ENCODE measurements at places on chromosomes 7 and 10.

DNA sequence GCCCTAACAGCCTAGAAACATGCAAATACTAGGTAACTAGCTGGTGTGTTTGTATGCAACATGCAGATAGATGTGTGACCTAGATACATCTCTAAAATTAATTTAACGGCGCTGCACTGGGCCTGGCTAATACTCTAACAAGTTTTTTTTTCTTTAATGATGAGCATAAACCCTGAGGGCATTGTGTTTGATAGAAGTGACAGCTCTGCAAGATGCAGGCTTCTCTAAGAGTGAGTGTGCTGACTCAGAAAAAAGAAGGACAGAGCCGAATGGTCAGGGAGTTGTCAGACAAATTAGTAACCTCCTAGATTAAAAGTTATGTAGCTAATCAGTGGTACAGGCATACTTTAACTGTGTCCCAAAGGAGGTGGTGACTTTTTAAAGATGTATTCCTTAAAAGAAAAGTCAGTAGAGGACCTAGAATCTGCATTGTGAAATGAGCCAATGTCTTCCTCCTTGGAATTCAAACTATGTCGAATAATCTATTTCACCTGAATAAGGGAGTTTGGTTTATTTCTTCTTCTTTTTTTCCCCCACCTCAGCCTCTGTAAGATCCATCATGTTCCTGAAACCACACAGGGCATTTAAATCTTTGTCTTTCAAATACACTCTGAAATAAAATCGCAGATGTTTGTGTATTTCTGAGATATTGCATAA lies 315.1 kb downstream of the GFRA1 start:
- no peak for DNase-seq

DNA sequence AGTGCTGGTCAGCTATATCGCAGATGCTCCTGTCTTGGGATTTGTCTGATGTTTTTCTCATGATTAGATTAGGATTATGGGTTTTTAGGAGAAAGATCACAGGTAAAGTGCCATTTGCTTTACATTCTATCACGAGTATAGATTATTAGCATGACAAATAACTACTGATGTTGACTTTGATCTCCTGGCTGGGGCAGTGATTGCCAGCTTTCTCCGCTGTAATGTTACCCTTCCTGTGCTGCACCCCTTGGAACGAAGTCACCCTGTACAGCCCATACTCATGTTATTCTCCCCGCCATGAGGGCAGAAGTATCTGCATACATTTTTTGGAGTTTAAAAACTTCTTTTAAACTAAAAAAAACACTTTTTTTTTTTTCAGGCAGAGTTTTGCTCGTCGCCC lies 10.8 kb upstream of the CLDN4 start:
- no peak for DNase-seq

- DNase-seq, result no peak
Measured at GRCh38 chr10:133453516-133454203, at the start of gene SCART1. TSS of gene SCART1 (plus strand) at chr10:133453945. CDS start at chr10:133453998, 53 bp downstream.

- DNase-seq, result peak; percentile 34
Measured at GRCh38 chr7:148698397-148699023, at the start of gene CUL1. TSS of gene CUL1 (plus strand) at chr7:148698903. CDS start at chr7:148730123, 31,220 bp downstream.

Data from fibroblast of skin of left biceps (primary cell).